ENCODE measurements at places on chromosomes 6 and 20.
A peak's percentile ranks its signal among the peaks of the same experiment; 100 is the strongest.

DNA sequence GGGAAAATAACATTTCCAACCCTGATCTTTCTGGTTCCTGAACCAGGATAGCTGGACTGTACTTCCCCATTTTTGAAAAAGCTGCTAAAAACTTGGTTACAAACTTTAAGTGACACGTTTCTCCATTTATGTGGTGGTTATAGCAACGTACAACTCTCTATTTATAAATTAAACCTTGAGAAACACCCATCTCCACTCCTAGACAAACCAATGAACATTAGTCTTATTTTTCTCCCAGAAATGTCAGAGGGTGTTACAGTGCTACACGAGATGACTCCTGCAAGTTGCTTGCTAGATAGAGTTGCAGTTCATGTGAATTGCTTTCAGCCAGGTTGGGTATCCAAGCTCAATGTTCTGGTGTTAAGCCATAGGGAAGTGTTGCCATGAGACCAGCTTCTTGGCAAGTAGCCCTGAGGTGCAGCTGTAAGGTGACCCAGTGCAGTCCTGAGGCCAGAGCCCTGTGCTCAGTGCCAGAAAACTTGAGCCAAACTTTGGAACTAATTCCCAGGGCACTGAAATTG, 51.3 kb upstream of the REV3L start:
- DNase-seq: no peak

DNA sequence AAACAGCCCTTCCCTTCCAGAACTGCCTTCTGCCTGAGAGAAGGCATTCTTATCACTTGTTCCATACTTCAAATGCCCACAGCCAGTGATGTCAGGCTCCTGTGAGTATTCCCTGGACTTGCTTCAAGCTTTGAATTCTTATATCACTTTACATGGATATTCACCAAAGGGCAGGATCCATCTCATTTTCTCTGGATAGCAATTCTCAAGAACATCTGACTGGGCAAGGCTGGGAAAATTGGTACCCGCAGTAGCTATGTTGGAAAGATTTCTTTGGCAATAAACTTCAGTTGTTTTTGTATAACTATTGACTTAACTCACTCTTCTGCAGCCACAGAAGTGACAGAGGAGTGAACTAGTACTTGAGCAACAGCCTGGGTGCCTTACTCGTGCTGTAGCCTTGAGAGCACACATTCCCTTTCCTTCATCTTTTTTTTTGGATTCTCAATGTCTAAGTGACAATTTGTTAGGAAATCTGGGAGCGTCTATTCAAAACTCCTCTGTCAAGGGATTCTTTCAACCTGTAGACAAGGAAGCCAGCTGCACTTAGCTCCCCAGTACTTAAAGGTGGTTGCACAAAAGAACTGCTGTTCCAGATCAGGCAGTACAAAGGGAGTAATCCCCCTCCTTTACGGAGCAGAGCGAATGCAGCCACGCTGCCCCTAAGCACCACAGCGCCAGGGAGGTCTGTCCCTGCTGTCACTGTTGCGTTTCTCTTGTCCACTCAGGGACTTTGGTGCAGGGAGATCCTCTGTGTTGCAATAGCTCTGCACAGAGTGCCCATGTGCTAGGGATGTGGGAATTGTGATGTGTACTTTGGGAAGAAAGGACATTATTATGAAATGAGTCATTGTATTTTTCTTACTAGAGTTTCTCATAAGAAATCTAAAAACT, 69.6 kb downstream of the JAG1 start:
- peak; percentile 71 for DNase-seq

- no peak for DNase-seq
Measured at GRCh38 chr6:110529907-110530306, 53.5 kb upstream of the SLC22A16 start.

- no peak for DNase-seq
Measured at GRCh38 chr6:125699591-125699990, 49.8 kb upstream of the HEY2 start.
